ENCODE measurements at places on chromosomes 16 and 17.

- DNase-seq = no peak
Observed at GRCh38 chr16:12672986-12673385, 130.7 kb downstream of the CPPED1 start.

DNA sequence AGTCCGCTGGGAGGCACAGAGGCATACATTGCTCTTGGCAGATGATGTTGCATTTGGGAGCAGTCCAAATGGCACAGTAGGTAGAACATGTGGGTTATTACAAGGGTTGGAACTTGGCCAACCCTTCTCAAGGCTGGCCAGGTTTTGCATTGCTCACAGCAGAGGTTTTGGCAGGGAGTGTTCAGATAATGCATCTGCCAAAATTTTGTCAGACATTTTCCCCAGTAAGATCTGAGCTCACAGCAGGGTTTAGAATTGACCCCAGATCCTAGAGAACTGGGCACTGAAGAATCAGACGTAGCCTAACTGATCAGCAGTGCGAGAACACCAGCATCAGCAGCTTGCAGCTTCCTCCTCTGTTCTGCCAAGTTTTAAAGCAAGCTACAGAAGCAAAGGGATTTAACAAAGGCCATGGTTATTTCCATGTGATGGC, 468.8 kb upstream of the KIF2B start:
- no peak for DNase-seq

GRCh38 chr16:69745232-69745612, 9.5 kb downstream of the NOB1 start:
- DNase-seq = no peak

- DNase-seq = no peak
Observed at GRCh38 chr16:19400711-19401110, 17.0 kb upstream of the TMC5 start.

- no peak for DNase-seq
Observed at GRCh38 chr17:59357219-59357697, 25.8 kb downstream of the YPEL2 start.

DNA sequence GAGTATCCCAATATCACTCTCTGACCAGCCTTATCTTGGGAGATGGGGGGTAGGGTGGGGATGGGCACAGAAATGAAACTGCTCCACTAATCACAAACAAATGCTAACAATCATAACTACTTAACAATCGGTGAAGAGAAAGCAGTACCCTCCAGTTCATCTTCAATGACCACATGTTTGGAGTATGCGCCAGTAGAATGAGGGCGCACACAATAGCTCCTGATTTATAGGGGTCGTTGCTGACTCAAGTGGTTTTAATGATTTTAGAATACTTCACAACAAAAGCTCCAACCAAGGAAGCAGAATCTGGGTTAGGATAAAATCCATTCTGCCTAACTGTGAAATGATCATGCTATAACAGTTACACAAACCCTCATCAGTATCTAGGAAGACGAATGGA, 184.4 kb downstream of the AATF start:
- no peak for DNase-seq
